ENCODE measurements at places on chromosomes 2 and 18. TPM values are rescaled to one million over a fixed set of nuclear protein-coding genes. Genes with fewer than 3 reads are reported as not detected.

The CDH19 gene
- 0.72 TPM for total RNA-seq

The FAM110C gene
- total RNA-seq, result 0.40 TPM

The SERPINB11 gene
- 0.03 TPM for total RNA-seq

The SLC14A1 gene
- total RNA-seq, result not detected

The FSHR gene
- total RNA-seq, result not detected

The FIGN gene
- total RNA-seq, result 2.1 TPM

The APOB gene
- 0.14 TPM for total RNA-seq

The SLC4A3 gene
- 3.6 TPM for total RNA-seq

The CCDC74B gene
- 6.4 TPM for total RNA-seq

The CCT4 gene
- 305 TPM for total RNA-seq

The DTNA gene
- 0.35 TPM for total RNA-seq

The SPATA3 gene
- not detected for total RNA-seq

The TEKT4 gene
- total RNA-seq, result not detected

The PROKR1 gene
- not detected for total RNA-seq

The GPC1 gene
- total RNA-seq, result 239 TPM

The TTC21B gene
- total RNA-seq, result 3.6 TPM

The IGFBP2 gene
- total RNA-seq, result 94.5 TPM
